ENCODE measurements at places on chromosomes 4 and X. TPM values are rescaled to one million over a fixed set of nuclear protein-coding genes. Genes with fewer than 3 reads are reported as not detected.

Gene WAS
- total RNA-seq, result 0.43 TPM

DNA sequence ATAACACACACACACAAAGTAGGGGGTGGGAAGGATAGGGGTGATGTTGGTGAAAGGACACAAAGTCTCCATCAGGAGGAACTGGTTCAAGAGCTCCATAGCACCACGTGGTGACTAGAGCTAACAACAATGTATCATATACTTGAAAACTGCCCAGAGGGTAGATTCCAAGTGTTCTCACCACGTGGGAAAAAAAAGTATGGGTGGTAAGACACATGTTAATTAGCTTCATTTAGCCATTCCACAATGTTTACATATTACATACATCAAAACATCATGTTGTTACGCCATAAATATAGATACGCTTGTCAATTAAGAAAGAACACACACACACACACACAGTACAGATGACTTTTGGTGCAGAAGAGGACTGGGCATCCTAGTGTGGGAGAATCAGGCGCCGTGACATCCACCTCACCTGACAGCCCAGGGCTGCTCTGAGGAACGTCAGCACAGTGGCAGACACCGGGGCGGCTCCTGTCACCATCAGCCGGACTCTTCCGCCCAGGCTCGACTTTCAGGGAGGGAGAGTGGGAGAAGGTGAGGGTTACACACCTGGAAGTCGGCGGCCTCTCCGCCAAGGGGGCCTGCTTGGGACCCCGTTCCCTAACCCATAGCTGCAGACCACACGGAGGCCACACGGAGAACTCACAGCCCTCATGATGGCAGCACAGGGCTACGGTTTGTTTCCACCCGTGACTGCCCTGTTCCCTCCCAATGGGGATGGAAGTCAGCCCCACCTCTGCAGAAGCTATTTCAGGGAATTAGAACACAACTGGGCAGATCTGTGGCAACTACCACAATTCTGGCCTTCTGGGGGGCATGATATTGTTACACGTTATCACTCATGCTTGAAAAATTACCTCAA lies 31.8 kb upstream of the CENPU start:
- no peak for DNase-seq
- no peak overlapping the region for H3K27ac ChIP-seq
- H3K4me3 ChIP-seq, result no peak overlapping the region
- no peaks in the 10 kb centered on the region for H3K4me1 ChIP-seq
- H3K27me3 ChIP-seq, result no peaks in the 10 kb centered on the region
- no peaks in the 10 kb centered on the region for H3K36me3 ChIP-seq

Gene RIBC1
- total RNA-seq, result 0.88 TPM

DNA sequence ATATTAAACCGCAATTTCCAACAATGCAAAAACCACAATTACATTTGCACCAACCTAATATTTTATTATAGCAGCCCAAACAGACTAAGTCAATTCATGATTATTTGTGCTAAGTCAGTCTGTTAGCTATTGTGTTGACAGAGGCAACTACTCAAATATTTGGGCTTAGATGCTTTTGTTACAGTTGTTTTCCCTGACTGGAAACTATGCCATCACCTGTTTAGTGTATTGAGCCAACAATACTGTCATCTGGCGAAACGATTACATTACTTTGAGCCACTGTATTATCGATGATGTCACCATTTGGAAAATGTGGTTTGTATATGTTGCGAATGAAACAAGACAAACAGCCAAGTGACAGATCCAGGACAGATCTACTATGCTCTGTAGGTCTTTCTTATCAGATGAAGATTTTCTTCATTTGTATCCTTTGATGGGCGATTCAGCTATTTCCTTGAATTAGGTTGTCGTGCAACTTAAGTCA lies 38.7 kb upstream of the INTS6L start:
- no peak for DNase-seq
- no peaks in the 10 kb centered on the region for H3K4me1 ChIP-seq
- H3K4me3 ChIP-seq, result no peak overlapping the region
- H3K27me3 ChIP-seq, result no peaks in the 10 kb centered on the region
- no peaks in the 10 kb centered on the region for H3K36me3 ChIP-seq

DNA sequence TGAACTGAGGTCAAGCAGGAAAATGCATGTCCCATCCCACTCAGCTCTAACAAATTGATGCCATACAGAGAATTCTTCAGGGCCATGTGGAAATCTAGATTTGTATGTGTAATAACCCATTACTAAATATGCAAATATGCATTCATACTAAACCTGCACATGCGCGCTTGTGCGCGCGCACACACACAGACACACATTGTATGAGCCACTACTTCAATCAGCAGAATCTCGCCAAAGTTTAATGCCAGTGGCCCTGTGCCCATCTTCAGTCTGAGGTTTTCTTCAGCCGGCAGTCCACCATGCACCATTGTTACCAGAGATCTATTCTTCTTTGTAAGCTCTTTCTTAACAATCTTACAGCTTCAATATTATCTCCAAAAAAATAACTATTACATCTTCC lies 276.4 kb downstream of the PDGFC start:
- no peak for DNase-seq
- no peaks in the 10 kb centered on the region for H3K36me3 ChIP-seq
- H3K4me1 ChIP-seq, result no peaks in the 10 kb centered on the region

GRCh38 chr4:61294936-61295335 lies 94.8 kb downstream of the ADGRL3 start:
- no peaks in the 10 kb centered on the region for H3K36me3 ChIP-seq
- no peaks in the 10 kb centered on the region for H3K27me3 ChIP-seq
- H3K4me1 ChIP-seq, result peaks cover 5% of the 10 kb centered on the region
- no peak overlapping the region for H3K27ac ChIP-seq

- H3K27ac ChIP-seq, result no peak overlapping the region
- DNase-seq, result no peak
- H3K4me1 ChIP-seq, result no peaks in the 10 kb centered on the region
These were observed 194.8 kb downstream of the CHRDL1 start for GRCh38 chrX:110600745-110601310.

DNA sequence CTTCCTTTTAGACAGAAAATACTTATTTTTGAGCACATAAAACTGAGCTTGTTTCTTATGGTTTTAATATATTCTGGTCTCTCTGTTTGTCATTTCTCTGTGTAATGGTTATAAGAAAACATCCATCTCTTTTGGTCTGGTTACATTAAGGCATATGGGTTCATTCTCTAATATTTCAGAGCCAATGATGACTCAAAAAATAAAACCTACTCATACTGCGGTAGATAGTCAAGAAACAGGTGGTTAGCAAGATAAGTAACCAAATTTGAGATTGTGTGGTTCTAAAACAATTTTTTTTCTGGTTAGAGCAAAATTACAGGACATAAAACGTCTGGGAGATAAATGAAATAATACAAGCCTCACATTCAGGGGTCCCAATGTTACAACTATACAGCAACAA lies 654.5 kb downstream of the STIM2 start:
- no peak for DNase-seq
- no peak overlapping the region for H3K4me3 ChIP-seq
- H3K27me3 ChIP-seq, result no peaks in the 10 kb centered on the region
- no peaks in the 10 kb centered on the region for H3K36me3 ChIP-seq

- no peaks in the 10 kb centered on the region for H3K27me3 ChIP-seq
- no peaks in the 10 kb centered on the region for H3K36me3 ChIP-seq
- H3K4me3 ChIP-seq, result no peak overlapping the region
- H3K27ac ChIP-seq, result no peak overlapping the region
- H3K4me1 ChIP-seq, result no peaks in the 10 kb centered on the region
These were observed 15.2 kb upstream of the GALNT7 start for GRCh38 chr4:173153445-173153844.

DNA sequence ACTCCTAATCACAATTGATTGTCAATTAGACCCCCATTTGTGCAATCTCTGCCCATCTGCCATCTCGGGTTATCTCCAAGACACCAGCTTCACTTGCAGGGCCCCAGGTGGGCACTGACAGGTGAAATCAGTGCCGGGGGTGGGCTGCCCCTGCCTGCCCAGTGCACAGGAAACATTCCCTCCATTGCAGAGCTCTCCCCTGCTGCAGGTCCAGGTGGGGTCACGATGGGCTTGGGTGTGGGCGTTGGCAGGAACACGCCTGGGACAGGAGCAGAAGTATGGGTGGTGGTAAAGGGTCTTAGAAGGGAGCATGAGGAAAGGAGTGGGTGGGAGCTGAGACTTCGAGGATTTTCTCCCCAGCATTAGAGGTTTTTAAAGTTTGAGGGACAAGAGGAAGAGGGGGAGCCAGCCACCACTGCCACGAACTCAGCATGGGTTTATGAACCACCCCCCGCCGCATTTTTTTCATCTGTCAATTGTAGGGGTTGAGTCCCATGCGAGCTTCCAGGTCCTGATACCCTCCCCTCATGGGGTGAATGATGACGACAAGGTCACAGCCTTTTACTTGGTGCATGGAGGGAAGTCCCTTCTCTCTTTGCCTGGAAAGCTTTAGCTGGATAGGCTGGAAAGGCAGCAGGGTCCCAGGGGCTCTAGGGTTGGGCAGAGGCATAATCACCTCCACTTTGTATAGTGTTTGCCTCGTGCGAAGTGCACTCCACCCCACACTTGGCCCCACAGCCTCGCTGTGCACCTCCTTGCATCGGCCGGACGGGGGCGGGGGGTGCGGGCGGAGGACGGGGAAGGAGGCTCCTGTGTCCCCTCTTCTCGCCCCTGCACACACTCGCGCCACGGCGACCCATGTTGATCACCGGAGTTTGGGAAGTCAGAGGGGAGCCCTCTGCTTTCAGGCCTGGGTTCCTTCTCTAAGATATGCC lies 3.5 kb upstream of the NKX1-1 start:
- no peak overlapping the region for H3K4me3 ChIP-seq
- H3K36me3 ChIP-seq, result no peaks in the 10 kb centered on the region
- DNase-seq, result no peak
- H3K27ac ChIP-seq, result no peak overlapping the region
- H3K27me3 ChIP-seq, result no peaks in the 10 kb centered on the region

GRCh38 chrX:147894366-147894963 lies 17.3 kb upstream of the FMR1 start:
- H3K27me3 ChIP-seq, result no peaks in the 10 kb centered on the region
- no peak overlapping the region for H3K4me3 ChIP-seq
- no peaks in the 10 kb centered on the region for H3K4me1 ChIP-seq

DNA sequence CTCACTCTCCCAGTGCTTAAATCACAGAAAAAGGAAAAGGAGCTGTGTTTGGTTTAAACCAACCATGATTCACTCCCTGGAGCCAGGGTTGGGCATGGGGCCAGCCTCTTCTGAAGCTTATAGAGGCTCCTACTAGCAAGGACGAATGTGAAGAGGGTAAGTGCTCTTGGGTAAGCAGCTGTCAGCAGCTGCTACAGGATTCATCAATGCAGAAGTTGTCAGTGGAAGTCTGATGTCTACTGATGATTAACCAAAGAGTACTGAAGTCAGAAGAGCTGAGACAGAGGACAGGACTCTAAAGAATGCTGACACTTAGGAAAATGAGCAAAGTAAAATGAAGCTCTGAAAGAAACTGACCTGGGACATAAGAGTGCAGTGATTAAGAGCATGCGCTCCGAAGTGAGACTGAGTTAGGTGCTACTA lies 32.7 kb upstream of the JADE1 start:
- peaks cover 21% of the 10 kb centered on the region for H3K4me1 ChIP-seq
- H3K36me3 ChIP-seq, result no peaks in the 10 kb centered on the region
- peak overlapping the region; percentile 37 for H3K27ac ChIP-seq
- peak; percentile 15 for DNase-seq

DNA sequence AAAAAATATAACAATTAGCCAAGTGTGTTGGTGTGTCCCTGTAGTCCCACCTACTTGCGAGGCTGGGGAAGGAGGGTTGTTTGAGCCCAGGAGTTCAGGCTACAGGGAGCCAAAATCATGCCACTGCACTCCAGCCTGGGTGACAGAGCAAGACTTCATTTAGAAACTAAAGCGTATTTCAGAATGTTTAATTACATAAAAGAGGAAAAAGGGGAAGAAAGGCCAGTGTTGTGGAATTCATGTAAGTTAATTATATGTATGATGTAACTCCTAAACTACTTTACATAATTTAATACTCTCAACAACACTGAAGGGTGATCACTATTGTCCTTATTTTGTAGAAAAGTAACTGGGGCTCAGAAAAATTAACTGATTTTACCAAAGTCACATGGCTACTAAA lies 67.2 kb upstream of the HOPX start:
- no peak overlapping the region for H3K27ac ChIP-seq
- DNase-seq, result no peak
- H3K4me3 ChIP-seq, result no peak overlapping the region
- peaks cover 36% of the 10 kb centered on the region for H3K4me1 ChIP-seq
- no peaks in the 10 kb centered on the region for H3K27me3 ChIP-seq
